ENCODE measurements at places on chromosomes 12 and 14.

GRCh38 chr12:103705927-103706326 is 118.9 kb downstream of the STAB2 start:
- peak; percentile 5 for DNase-seq

DNA sequence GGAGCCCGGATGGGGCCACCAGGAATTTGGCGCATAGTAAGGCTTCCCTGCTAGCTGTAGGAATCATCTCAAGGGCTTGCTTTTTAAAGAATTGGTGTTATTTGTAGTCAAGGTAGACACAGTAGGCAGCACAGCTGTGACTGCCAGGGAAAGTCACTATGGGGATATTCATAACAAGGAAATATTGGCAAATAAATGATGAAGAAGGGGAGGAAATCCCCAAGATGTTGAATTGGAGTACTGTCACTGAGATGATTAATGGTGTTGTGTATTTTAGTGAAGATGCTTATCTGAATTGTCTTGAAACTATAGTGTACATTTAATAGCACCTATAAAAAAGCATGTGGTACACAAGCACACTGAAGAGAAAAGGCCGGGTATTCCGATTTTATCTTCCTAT is 118.9 kb downstream of the NPAS3 start:
- DNase-seq = no peak

DNA sequence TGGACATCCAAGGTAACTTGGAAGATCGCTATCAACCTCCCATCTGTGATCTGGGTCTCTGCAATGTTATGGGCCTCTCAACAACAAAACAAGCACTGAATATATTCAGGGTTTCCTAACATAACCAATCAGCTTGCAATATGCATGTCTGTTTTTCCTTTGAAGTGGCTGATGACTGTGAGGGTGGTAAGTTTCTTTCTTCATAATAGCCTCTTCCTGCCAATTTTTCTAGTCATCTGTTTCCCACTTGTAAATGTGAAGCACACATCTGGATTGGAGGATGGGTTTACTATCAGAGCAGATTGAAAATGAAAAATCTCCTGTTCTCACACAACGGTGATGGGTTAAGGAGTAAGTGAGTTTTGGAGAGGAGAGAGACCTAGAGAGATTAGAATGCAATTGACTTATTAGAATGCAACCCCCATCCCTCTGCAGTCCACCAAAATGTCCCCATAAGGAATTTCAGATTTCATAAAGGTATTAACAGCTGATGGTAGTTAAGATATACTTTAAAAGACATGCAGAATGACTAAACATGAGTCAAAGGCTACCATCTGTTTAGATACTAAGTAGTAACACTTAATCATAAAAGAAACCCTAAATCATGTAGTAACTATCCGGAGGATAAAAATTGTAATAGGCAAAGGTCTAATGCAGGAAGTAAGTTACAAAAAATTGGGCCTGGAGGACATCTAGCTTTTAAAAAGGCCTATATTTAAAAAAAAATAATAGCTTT is 58.4 kb upstream of the SAV1 start:
- DNase-seq = no peak

DNA sequence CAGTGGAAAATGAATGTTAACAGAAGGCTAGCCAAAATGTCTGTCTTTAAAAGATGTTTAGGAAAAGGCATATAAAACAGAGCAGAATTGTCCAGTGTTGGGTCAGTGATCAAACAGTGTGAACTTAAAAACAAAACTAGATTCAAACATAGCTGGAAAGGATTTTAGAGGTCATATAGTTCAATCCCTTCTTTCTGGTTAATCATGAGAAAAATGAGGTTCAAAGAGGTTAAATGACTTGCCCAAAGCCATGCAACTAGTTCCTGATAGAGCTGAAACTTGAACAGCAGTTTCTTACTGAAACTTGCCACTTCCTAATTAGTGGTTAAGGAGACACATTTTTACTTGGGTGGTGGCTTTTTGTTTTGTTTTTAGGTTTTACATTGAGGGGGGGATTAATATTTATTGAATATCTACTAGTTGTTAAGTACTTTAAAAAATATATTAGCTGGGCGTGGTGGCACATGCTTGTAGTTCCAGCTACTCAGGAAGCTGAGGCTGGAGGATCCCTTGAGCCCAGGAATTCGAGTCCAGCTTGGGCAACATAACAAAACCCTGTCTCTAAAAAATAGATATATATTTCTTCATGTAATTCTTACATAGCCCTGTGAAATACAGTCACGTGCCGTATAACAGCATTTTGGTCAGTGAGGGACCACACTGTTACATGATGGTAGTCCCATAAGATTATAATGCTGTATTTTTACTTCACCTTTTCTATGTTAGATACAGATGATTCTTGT is 20.4 kb downstream of the ACVR1B start:
- DNase-seq = no peak

GRCh38 chr12:50964432-50964831 is 12.1 kb downstream of the HIGD1C start:
- DNase-seq = no peak

DNA sequence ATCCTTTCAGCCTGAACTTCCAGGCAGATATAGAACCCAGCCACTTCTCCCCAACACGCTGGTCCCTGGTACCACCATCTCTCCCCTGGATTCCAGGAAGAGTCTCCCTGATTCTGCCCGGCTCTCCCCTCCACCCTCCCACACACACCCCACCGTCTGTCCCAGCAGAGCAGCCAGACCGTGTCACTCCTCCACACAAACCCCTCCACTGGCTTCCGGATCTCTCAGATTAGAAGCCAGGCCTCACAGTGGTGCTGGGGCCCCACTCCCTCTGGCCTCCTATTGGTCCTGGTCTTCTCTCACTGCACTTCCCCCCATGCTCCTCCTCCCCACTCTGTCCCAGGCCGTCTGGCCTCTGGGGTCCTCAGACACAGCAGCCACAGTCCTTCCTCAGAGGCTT is 52.4 kb upstream of the CDKN3 start:
- DNase-seq = no peak

GRCh38 chr14:36222337-36222736 is 45.8 kb upstream of the PTCSC3 start:
- DNase-seq = no peak

- DNase-seq = no peak
Measured at GRCh38 chr14:78401866-78402265, 231.7 kb downstream of the NRXN3 start.

DNA sequence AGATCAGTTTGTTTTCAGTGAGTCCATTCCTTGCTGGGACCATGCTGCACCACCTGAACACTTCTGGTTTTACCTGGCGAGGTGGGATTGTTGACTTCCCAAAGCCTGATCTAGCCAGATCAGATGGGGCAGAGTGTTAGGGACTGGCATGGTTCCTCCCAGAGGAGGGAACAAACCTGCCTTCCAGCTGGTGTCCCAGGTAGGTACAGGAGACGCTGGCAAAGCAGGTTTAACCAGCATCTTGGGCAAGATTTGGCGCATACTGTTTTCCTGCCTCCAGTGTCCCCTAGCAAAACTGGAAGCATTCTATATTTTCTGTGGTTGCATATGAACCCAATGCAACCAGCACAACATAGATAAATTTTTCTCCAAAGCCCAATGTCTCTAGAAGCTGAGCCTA is 14.6 kb upstream of the FOS start:
- DNase-seq = no peak

DNA sequence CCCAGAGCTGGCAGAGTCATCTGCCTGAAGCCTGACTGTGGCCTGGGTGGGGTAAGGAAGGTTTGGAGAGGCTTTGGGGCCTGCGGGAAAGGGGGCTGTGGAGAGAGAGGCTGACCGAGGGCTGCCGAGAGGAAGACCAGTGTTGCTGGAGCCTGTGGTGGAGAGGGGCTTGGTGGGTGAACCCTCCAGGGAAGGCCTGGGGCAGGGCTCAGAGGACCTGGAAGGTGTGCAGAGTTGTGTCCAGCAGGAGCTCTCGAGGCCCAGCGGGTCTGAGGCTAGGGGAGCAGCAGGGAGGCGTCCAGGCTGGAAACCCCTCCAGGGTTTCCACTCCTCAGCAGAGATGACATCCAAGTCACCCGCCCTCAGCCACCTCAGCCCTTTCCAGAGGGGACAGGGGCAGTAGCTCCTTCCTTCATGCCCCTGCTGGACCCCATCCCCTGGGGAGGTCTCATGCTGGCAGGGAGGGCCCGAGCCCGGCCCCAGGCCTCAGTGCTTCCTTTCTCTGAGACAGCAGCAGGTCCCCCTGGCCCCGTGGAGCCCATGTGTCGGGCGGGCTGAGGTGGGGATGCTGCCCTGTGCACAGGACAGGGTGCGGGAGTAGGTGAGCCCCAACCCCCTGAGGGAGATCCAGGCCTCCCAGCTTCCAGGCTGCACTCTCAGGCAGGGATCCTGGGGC is 8.4 kb downstream of the CEP170B start:
- no peak for DNase-seq

- peak; percentile 41 for DNase-seq
Measured at GRCh38 chr12:15227004-15227679, 5.9 kb upstream of the RERG start.

GRCh38 chr12:55874443-55874842 is 31.7 kb upstream of the MMP19 start:
- no peak for DNase-seq

- no peak for DNase-seq
Measured at GRCh38 chr12:66662179-66662578, 16.7 kb downstream of the GRIP1 start.

- DNase-seq = no peak
Measured at GRCh38 chr12:27951898-27952297, 20.6 kb downstream of the PTHLH start.

All from Caco-2 (cell line).